ENCODE measurements at places on chromosomes 1 and 21.

GRCh38 chr1:237004116-237004515 is at the start of gene MT1HL1:
Gene MT1HL1, minus strand, starts transcription at chr1:237004441. Its CDS starts 69 bp downstream, at chr1:237004372.
- no peak for DNase-seq

DNA sequence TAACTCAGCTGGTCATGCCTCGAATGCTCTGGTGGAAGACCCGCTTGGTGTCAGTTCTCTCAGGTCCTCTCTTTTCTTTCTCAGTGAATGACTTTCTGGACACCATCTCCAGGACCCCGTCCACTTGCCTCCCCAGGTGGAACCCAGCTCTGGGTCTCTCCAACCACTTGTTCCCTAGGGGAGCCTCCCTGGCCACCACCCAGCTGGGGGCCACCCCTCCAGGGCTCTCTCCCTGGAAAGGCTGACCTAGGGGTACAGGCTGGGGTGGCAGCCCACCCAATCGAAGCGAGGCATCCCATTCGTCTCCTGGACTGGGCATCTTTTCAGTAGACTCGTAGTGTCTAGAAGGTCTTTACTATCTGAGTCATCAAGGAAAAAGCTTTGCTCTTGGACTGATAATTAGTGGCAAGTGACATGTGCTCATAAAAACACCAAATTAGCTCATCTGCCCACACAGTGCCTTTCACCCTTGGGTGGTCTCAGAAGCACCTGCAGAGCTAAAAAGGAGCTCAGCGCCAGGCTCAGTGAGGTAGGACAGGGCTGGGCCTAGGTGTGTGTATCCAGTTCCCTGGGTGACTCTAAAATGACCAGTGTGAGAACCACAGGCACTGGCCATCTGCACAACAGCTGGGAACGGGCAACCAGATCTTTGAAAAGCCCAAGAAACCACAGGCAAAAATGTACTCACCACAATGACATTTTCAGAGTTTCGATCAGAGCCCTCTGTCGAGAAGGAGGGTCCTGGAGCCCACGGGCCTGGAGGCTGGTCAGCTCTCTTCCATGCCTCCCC is 2.4 kb upstream of the PDXK start:
- DNase-seq: no peak

- DNase-seq: no peak
Observed at GRCh38 chr21:25161571-25161970, 445.7 kb downstream of the MRPL39 start.

DNA sequence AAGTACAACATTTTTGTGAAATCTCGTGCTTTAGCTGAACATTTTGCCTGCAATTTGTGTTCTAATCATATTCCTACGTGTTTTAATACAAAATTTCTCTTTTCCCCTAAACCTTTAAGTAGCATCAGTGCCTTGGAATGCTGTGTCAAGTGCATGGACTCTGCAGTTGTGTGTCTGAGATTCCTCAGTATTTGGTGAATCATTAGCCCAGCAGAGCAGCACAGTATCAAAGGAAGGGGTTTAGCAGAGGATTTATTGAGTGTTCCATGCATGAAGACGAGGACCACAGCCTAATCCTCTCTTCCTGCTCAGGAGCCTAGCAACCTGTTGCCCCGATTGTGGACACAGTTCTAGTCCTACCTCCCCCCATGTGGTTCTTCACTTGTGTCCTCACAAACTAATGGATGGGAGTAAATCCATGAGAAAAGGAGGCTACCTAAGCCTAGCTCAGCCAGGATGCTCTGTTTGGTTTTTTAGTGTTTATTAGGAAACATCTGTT is 29.3 kb upstream of the PCP4 start:
- no peak for DNase-seq

- no peak for DNase-seq
Observed at GRCh38 chr1:178531887-178532286, 19.0 kb downstream of the TEX35 start.

DNA sequence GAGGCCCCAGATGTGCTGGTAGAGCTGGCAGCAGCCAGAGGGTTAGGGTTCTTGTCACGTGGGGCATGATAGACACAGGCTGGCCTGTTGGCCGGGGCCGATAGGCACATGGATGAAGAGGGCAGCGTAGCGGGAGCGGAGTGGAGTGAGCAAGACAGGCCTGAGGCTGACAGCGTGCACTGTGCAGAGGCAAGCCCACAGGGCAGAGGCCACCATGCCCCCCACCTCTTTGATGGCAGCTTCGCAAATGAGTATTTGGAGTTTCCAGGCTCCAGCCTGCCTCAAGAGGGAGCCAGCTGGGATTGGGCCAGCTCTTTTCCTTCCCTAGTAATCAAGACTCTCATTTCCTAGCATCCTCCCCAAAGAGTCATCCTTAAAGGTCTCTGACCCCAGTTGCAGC is 43.5 kb downstream of the TMCC2 start:
- no peak for DNase-seq

DNA sequence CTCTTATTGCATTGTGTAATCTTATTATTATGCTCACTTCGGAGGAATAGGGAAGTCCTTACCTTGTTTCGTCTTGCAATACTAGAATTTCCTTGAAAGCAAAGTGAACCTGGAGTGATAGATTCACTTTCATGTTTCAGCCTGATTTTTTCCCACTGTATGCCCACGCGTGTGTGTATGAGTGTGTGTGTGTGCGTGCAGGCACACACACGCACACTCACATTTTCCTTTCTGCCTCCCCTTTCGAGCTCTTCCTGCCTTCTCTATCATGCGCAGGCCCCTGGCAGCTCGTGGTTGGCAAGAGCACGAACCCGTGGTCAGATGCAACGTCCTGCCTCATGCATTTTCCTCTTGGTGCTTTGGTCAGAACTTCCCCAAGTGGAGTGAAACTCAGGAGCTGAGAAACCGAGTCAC is at the start of gene GCSAML:
TSS of gene GCSAML (plus strand) at position 366 of the 414 bp plus-strand sequence. CDS start 58 bp downstream, outside the sequence.
- no peak for DNase-seq

DNA sequence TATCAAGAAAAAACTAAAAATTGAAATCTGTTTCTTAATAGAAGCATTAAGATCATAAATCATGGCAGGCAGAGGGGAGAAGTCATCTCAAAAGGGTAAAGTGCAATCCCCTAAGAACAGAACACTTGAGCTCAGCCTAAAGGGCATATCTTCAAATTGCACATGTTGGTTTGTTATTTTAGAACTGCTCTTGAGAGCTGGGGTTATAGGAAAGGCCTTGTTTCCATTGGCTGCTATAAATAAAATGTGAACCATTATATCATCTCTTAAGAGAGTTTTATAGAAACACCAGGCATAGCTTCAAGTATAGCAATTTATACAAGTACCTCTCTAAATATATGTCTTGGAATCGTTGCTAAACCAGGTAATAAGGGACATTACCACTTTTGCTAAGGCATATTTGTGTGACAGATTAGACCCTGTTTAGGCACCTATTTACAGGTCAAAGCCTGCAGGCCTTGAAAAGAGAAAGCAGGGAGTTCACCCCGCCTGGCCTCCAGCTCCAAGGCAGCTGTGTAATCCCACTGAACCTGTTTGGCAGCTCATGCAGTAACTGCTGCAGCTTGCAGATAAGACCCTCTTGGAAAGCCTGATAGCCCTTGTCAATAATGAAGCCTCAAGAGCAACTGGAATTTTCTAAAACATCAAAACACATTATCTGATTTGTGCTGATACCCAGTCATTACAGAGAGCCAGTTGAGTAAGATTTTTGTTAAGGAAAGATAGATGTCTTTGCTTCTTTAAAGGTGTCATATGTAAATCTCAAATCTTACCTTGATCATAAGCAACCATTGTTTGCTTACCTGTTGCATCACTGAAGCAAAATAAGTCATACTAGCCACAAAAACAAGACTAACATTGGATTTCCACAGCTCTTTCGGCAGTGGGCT is 24.2 kb upstream of the SYDE2 start:
- DNase-seq: no peak

DNA sequence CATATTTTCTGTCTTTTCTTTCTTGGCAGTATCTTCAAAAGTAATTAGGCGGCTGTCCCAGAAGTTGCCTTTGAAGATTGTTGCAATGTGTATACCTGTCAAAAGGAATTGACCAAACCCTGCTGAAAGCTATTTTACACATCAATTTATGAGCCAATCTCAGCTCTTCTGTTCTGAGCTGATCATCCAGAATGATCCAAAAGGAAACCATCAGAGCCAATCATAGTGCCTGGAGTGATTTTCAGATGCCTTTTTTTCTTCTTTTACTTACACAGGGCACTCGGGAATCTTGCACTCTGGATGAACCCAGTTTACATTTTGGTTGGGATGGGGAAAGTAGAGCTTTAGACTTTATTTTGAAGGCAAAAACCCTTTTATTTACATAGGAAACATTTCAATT is 21.8 kb upstream of the APOBEC4 start:
- DNase-seq: no peak
